Smooth muscle cell of bladder (primary cell): ENCODE measurements at places on chromosomes 1 and 21. TPM values are rescaled to one million over a fixed set of nuclear protein-coding genes. Genes with fewer than 3 reads are reported as not detected.

The CDC14A gene
- 2.4 and 2.6 TPM in 2 replicates for total RNA-seq

The KCNJ15 gene
- total RNA-seq, result 1.1 and 3.7 TPM in 2 replicates

The TNFRSF18 gene
- 0.55 TPM in 1 of 2 replicates, not detected in the other for total RNA-seq

The FCRLA gene
- 0.37 and 0.71 TPM in 2 replicates for total RNA-seq

The MINDY1 gene
- total RNA-seq, result 6.4 and 6.6 TPM in 2 replicates

The TINAGL1 gene
- total RNA-seq, result 15.1 and 21.1 TPM in 2 replicates

The ANGPTL3 gene
- total RNA-seq, result not detected in 2 replicates

The CFAP57 gene
- 0.28 TPM in 2 replicates for total RNA-seq

The CD84 gene
- not detected in 2 replicates for total RNA-seq

The GPR89A gene
- 20.0 and 28.7 TPM in 2 replicates for total RNA-seq

The MAN1A2 gene
- 53.2 and 55.2 TPM in 2 replicates for total RNA-seq

The CGN gene
- under 0.01 TPM in 2 replicates for total RNA-seq

The EDN2 gene
- not detected in 2 replicates for total RNA-seq

The COL24A1 gene
- 0.43 and 0.65 TPM in 2 replicates for total RNA-seq

The C1orf159 gene
- 3.8 and 4.0 TPM in 2 replicates for total RNA-seq

The TOR1AIP2 gene
- 70.1 and 85.3 TPM in 2 replicates for total RNA-seq

The CYP2J2 gene
- under 0.01 TPM in 2 replicates for total RNA-seq

The SLC16A4 gene
- 91.4 and 414 TPM in 2 replicates for total RNA-seq

The H3-3A gene
- total RNA-seq, result 96.0 and 99.4 TPM in 2 replicates

The ERICH3 gene
- total RNA-seq, result not detected in 2 replicates

The OR2AK2 gene
- not detected in 2 replicates for total RNA-seq

The EBNA1BP2 gene
- total RNA-seq, result 65.0 and 70.4 TPM in 2 replicates

The OR2T2 gene
- total RNA-seq, result not detected in 2 replicates

The MYOG gene
- total RNA-seq, result not detected in 2 replicates

The SPRR4 gene
- total RNA-seq, result not detected in 2 replicates

The SOX13 gene
- total RNA-seq, result 2.2 and 2.8 TPM in 2 replicates

The ASTN1 gene
- total RNA-seq, result under 0.01 TPM in 1 of 2 replicates, not detected in the other
